ENCODE measurements at places on chromosomes 3 and 15. TPM values are rescaled to one million over a fixed set of nuclear protein-coding genes. Genes with fewer than 3 reads are reported as not detected.

The ASB14 gene
- 0.45 TPM for polyA plus RNA-seq

DNA sequence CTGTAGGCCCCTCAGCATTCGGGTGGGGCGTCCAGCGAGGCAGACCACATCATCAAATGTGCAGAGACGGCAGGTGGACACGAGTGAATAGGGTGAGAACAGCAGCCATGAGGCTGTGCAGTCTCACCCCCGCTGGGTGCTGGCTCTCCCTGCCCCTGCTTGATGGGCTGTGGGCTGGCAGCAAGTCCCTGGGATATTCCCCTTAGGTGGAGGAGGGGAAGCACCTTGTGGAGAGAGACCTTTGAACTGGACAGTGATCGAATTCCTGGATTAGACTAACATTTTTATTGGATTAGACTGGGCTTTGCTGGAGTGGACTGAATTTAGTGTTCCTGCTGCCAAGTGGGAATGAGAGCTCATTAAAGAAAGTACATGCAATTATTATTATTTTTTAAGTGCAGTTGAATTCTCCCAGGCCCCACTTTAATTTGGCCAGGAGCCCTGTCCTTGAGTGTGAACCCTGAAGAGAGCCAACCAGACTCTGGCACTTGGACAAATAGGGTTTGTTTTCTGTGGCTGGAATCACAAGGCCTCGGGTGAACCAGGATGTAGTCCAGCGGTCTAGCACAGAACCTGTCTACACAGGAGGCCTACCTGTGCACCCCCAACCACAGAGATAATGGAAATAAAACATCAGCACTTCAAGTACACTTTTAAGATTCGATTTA is 193.1 kb downstream of the ABHD5 start:
- no peak for DNase-seq

GRCh38 chr3:188052169-188053035 is 101.6 kb upstream of the LPP start:
- DNase-seq = peak; percentile 67

DNA sequence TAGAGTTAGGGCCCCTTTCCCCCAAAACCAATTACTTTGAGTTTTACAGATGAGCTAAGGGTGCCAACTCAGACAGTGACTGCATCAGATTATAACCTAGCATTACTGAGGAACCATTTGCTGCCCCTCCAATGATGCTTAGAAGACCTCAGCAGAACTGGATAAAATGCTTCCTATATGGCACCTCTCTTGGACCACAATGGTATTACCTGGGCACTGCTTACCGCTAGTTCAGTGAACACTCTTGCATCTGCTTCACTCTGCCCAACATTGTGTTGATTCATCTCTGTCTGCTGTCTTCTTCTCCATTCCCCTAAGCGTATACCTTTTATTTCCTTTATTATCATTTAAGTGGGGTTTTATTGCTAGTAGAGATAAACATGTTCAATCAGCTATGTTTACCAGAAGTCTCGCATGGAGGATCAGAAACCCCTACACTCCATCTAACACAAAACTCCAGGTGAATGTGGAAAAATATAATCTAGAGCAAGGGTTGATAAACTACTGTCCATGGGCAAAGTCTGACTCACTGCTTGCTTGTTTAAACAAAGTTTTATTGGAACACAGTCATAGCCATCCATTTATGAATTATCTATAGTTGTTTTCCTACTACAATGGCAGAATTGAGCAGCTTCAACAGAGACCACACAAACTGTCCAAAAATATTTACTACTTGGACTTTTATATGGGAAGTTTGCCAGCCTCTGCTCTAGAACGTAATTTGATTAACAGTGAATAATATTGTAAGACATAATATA is 100.2 kb upstream of the PTX3 start:
- no peak for DNase-seq

- DNase-seq = no peak
These were observed 57.6 kb downstream of the PDCD6IP start for GRCh38 chr3:33855884-33856546.

GRCh38 chr3:98540346-98540745 is 8.6 kb downstream of the GPR15 start:
- DNase-seq = no peak

- DNase-seq = no peak
These were observed 402.2 kb upstream of the CFAP20DC start for GRCh38 chr3:59451800-59452746.

DNA sequence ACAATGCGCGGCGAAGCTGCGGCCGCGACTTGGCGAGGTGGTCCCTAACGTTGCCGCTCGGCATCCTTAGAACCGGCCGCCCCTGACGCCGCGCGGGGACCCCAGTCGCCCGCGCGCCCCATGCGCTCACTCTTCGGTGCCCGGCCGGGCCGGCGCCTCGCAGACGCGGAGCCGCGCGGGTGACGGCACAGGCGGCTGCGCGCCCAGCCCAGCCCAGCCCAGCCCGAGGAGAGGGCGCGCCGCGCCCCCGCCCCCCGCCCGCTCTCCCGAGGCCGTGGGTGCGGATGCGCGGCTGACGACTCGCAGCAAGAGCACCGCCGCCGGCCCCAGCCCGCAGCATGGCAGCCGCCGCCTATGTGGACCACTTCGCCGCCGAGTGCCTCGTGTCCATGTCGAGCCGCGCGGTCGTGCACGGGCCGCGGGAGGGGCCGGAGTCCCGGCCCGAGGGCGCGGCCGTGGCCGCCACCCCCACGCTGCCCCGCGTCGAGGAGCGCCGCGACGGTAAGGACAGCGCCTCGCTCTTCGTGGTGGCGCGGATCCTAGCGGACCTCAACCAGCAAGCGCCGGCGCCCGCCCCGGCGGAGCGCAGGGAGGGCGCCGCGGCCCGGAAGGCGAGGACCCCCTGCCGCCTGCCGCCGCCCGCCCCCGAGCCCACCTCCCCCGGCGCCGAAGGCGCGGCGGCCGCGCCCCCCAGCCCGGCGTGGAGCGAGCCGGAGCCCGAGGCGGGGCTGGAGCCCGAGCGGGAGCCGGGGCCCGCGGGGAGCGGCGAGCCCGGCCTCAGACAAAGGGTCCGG is 437 bp downstream of the KLF13 start:
- no peak for DNase-seq

DNA sequence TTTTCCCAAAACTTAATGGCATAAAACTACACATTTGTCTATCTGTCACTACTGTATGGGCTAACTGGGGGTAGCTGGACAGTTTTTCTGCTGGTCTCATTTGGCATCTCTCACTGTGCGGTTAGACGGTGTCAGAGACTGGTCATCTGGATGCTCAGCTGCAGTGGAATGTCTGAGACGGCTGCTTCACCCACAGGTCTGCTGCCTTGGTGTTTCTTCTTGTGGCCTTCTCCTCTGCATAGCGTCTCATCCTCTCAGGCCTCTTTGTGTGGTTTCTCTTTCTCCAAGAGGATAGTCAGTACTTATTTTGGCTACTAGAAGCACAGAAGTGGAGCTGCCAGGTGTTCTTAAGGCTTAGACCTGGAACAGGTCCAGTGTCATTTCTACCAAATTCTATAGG is 35.9 kb upstream of the GOLGA6L9 start:
- no peak for DNase-seq

DNA sequence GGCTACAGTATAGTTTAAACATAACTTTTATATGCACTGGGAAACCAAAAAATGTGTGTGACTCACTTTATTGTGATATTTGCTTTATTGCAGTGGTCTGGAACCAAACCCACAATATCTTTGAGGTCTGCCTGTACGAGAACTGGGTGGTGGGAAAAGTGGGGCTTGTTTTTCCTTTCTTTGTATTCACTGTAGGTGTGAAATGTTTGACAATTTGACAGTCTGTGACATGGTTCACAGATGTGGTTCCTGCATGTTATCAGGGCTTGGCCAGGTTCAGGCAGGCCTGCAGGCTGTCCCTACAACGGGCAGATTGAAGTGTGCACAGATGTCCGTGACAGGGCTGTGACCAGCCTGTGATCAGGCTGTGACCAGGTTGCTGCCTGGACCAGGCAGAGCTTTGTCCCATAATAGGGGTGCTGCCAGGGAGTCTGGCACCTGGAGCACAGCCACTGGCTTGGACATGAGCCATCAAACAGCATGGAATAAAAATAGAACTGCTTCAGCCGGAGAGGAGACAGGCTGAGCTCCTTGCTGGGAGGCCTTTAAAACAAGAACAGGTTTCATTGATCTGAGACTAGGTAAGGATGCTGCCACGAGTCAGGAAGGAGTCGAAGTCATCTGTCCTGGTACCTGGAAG is 61.0 kb downstream of the KLF13 start:
- DNase-seq = no peak

The FAM107A gene
- 1.1 TPM for polyA plus RNA-seq

GRCh38 chr3:49841126-49841696 is 15.2 kb downstream of the TRAIP start:
- DNase-seq = no peak

DNA sequence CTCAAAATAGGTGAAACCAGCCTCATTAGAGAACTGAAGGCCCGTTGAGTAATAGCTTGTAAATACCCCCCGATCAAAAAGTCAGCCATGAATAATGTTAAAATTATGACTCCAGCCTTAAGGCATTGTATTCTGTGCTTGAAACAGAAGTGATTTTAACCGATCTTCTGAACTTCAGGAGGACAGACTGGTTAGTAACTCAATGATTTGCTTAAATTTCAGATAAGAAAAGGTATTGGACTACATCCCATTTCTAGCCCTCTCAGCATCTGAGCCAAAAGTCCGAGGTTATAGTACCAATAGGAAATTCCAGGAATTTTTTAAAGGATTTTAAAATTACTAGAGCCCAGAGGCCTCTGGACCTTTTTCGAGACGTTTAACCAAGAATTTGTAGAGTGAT is 67.7 kb upstream of the FGF12 start:
- no peak for DNase-seq

GRCh38 chr3:100040451-100041225 is 73.7 kb downstream of the FILIP1L start:
- DNase-seq = peak; percentile 80

- DNase-seq = peak; percentile 40
These were observed 15.6 kb downstream of the TEX264 start for GRCh38 chr3:51686512-51687215.

The RAB6B gene
- polyA plus RNA-seq = 6.9 TPM

DNA sequence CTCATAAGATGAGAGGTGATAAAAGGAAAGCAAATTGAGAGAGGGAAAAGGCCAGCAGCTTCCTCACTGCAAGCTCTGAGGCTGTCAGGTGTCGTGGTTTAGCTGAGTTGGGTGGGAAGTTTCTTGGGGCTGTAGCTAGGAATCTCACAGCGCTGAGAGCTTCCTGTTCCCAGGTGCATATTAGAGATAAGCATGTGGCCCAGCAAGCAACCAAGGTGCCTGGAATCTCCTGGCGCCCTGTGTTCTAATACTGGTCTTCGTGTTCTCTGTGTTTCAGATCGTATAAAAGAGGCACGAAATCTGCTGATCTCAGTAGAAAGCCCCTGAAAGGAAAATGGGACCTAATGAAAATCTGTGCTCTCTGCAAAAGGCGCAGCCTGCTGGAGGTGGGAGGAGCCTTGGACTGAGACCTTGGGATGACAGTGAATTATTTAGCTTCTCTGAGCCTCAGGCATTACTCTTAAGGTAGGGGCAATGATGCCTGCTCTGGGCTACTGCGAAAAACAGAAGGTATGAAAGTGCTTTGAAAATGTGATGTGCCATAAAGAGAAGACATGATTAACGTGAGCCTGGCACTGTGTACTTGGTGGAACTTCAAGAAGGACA is 499.9 kb downstream of the TBL1XR1 start:
- no peak for DNase-seq

GRCh38 chr3:125683067-125683829 is 88.0 kb upstream of the OSBPL11 start:
- peak; percentile 51 for DNase-seq

- no peak for DNase-seq
These were observed 21.7 kb downstream of the EEFSEC start for GRCh38 chr3:128174675-128175590.

The BCL2A1 gene
- polyA plus RNA-seq = 0.42 TPM

The TMEM207 gene
- polyA plus RNA-seq = not detected

- no peak for DNase-seq
These were observed 4.1 kb downstream of the TF start for GRCh38 chr3:133750259-133750656.

DNA sequence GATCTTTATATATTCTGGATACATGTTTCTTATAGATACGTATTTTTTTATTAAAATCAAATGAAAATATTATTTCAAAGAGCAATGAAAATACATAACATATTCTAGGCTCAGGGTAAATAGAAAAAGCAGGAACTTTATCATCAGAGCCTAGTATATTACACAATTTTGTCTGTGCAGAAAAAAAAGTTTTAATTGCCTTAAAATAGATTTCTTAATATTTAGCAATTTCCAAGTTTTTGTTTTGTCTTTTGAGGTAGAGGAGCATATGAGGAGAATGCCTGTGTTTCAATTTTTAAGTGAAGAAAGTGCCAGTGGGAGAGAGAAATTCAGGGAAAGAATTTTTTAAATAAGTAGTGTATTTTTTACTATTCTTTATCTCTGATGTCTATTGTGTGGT is 10.5 kb downstream of the CAPN7 start:
- DNase-seq = no peak

The STRC gene
- 0.62 TPM for polyA plus RNA-seq

The RYR3 gene
- polyA plus RNA-seq = 54.5 TPM

The LSMEM2 gene
- polyA plus RNA-seq = 39.2 TPM

Data from muscle of back (tissue), 13 donors.